ENCODE measurements at places on chromosomes 12 and 14.

- DNase-seq = peak; percentile 25
Observed at GRCh38 chr12:62258941-62259630, 1.1 kb upstream of the USP15 start.

DNA sequence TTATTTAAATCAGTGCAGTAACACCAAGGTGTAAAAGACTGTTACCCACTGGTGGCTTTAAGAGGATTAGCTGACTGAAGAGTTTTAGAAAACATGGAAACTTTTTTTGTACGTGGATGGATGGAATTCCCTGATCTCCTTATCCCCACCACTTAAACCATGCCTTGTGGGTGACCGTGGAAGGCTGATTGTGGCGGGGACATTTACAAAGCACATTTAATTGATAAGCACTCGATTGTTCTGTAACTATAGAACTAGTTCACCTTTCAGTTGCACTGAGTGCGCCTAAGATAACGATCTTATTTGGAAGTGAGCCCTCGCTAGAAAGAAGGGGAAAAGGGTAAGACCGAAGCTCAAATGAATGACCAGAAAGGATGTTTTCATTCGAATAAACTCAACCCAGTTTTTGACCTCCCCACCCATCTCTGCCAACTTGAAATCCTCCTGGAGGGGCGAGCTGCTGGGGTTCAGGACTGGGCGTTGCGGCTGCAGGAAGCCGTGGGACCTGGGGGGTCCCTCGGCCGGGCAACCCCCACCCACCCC lies 688 bp upstream of the RASSF3 start:
- no peak for DNase-seq

DNA sequence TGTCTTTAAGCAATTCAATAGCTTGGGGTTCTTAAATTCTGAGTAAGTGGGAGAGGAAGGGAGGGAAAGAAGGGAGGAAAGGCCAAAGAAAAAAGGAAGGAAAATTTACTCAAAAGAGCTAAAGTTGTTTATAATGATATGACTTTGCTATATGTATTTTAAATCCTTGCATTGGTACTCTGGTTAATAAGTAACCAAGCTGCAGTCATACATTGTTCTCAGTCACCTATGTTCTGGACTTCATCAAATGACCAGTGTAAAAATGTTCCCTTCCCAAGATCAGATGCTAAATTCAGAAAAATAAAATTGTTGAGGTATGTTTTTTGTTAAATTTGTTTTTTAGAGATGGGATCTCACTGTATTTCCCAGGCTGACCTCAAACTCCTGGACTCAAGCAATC lies 259.9 kb upstream of the CPNE8 start:
- DNase-seq = no peak

DNA sequence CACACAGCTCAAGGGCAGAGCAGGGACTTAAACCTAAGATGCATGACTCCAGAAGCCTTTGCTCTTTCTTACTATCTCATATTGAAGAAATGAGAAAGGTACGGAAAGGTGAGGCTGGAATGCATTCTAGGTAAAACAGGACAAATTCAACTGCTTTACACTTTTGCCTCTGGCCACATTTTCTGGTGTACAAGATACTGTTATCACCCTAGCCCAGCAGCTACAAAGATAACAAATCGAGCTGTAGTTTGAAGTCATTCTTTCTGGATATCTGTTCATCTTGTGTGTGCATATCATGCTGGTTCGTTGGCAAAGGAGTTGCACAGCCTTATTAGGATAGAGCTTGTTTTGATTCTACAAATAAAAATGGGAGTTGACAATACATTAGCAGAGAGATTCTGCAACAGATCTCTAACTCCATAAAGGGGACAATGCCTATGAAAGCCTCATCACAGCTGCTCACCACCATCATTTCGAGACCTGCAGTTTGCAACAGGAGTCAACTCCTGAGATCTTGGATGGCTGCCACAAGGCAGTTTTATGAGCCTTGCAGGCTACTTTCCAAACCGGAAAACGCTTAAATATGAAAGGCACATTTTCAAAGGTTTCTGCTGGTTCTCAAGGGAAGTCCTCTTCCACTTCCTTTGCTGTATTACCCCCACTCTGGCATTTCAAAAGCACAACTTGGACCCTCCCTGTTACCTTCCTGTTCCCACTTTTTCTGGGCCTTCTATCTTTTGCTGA lies 64.9 kb downstream of the STXBP6 start:
- no peak for DNase-seq

GRCh38 chr12:116703214-116703795 lies 34.6 kb downstream of the SPRING1 start:
- peak; percentile 80 for DNase-seq

GRCh38 chr14:22336031-22336430 lies 253.0 kb downstream of the DAD1 start:
- DNase-seq = no peak

DNA sequence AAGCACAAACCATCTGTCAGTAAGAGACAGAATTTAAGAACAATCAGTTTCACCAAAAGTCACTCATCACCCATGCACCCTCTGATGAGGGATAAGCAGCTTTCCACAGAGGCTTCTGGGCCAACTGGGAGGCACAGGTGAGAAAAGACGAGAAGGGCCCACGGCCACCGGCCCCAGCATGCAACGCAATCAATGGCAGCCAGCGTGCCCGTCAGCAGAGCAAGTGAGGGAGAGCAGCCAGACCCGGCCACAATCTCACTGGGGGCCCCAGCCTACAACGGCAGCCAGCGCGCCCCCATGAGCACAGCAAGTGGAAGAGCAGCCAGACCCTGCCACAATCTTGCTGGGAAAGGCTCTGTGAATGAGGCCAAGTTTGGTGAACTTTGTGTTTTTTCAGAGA lies 13.3 kb downstream of the ANKLE2 start:
- no peak for DNase-seq

DNA sequence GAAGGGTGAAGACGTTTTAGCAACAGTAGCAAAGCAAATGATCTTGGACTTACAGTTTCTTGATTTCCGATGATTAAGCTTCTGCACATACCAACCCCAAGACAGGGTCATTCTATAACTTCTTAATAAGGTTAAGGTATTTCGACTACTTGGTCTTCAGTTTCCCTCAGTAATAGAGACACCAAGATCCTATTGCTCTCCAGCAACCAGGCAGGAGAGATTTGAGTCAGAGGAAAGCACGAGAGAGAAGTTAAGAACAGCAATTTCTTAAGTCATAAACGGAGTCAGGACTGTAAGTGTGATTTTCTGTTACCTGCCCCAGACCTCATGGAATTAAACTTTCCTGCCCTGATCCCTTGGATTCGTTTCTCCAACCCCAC lies 215.6 kb downstream of the TTC8 start:
- DNase-seq = no peak

DNA sequence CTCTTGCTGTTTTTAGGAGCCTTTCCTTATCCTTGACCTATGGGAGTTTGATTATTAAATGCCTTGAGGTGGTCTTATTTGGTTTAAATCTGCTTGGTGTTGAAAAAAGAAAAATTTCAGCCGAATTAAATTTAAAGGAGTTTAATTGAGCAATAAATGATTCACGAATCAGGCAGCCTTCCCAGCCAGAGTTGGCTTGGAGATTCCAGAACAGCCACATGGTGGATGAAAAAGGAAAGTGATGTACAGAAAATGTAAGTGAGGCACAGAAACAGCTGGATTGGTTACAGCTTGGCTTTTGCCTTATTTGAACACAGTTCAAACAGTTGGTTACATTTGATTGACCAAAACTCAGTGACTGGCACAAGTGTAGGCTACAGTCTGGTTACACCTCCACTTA lies 69.7 kb downstream of the WASHC3 start:
- DNase-seq = no peak

DNA sequence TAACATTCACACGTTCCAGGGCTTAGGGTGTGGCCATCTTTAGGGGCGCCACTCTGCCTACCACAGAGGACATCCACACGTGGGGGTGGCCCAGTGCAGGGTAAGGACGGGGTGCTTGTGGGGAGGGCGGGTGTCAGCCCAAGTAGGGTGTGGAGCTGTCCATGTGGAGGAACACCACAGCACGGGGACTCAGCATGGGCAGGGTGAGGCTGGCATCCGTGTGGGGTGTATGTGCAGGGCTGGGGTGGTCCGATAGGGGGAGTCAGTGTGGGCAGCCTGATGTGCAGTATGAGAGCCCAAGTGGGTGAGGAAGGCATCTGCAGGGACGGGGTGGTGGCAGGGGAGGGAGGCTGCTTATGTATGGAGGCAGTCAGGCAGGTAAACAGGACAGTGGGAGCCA lies 17.7 kb downstream of the PSMC1 start:
- DNase-seq = peak; percentile 17

DNA sequence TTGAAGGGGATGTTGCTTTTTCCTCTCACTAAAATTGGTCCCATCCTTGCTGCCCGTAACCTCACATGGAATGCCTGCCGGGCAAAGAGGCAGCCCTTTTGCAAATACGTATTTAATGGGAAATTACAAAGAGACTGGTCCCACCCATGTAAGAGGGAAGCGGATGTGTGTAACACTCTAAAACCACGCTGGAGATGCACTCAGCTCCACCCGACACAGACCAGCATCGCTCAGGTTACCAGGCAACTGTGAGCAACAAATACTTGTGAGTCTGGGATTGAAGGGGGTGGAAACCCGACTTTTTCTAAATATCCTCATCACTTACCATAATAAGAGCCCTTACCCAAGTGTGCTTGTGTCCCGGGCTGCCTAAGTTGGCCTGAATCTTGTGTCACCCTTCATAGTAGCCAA lies 47.7 kb downstream of the ELK3 start:
- DNase-seq = peak; percentile 71

- DNase-seq = no peak
Observed at GRCh38 chr12:27193854-27194544, 50.1 kb upstream of the STK38L start.

- no peak for DNase-seq
Observed at GRCh38 chr12:7369274-7369729, 65.4 kb downstream of the ACSM4 start.

- DNase-seq = no peak
Observed at GRCh38 chr14:76810525-76810924, 2.2 kb downstream of the ANGEL1 start.

DNA sequence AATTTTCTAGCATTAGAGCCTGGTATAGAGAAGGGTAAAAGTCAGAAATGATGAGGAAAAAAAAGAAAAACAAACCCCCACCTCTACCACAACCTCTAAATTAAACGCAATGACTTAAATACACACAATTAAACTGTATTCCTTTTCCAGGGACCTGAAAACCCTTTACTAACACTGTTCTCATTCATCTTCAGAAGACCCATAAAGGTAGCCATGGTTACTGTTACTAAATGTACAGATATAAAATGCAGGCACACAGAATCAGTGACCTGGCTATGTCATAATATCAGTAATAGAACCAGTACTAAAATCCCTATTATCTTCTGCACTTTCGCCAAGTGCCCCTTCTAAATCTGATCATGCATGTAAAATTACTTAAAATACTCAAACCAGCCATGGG lies 1.4 kb downstream of the ACIN1 start:
- DNase-seq = no peak

GRCh38 chr12:52342781-52343490 lies 21.7 kb upstream of the KRT83 start:
- DNase-seq = no peak

DNA sequence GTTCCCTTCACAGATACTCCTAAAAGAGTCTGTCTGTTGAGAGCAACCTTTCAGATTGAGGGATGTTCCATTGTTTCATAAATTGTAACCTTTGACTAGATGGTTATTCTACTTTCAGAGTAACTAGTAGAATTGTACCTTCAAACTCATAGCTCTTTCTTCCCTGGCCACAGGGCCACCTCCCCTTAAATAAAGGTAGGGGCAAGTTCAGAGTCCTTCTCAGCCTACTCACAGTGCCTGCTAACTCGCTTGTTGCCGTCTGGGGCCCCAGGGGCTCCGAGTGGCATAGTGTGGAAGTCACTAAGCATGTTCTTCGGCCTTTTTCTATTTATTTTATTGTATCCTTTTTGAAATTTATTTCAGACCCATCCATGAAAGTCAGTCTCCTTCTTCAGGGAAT lies 250.4 kb downstream of the ALX1 start:
- no peak for DNase-seq

GRCh38 chr12:29157486-29157946 lies 8.4 kb downstream of the FAR2 start:
- no peak for DNase-seq

GRCh38 chr14:53701108-53701875 lies 255.3 kb downstream of the BMP4 start:
- DNase-seq = no peak

GRCh38 chr12:90174198-90174510 lies 465.5 kb upstream of the ATP2B1 start:
- DNase-seq = peak; percentile 20

GRCh38 chr14:104555430-104556255 lies 23.9 kb upstream of the C14orf180 start:
- DNase-seq = no peak

- DNase-seq = peak; percentile 81
Observed at GRCh38 chr12:104219908-104220404, 4.4 kb downstream of the TXNRD1 start.

All from activated CD4-positive, alpha-beta T cell treated with anti-CD3 and anti-CD28 coated beads for 36 hours (primary cell).